ENCODE measurements at places on chromosomes 12 and 14. TPM values are rescaled to one million over a fixed set of nuclear protein-coding genes. Genes with fewer than 3 reads are reported as not detected.

The IRF2BPL gene
- 24.7 TPM for total RNA-seq

GRCh38 chr14:50013198-50013918 is 103.0 kb downstream of the VCPKMT start:
- peak; percentile 45 for DNase-seq

- no peak for DNase-seq
Measured at GRCh38 chr12:57479376-57480115, at the start of gene ARHGAP9. TSS of gene ARHGAP9 (minus strand) at chr12:57479866. CDS start at chr12:57479406, 460 bp downstream.

DNA sequence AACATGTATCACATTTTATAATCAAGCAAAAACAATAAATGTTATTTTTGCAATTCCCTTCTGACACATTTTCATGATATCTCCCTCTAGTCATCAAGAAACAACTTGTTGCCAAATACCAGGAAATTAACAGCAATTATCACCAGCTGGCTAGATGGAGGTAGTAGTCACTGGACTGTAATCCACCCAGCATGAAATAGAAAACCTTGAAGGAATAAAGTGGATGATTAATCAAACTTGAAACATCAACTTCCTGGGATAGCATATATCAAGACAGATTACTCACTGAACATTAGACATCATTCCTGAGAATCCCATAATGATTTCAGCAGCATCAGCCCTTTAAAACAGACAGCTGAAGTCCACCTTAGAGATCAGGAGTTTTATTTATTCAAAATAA is 259.0 kb downstream of the CCDC59 start:
- DNase-seq = no peak

GRCh38 chr12:95693689-95694088 is 96.9 kb downstream of the NTN4 start:
- DNase-seq = no peak

DNA sequence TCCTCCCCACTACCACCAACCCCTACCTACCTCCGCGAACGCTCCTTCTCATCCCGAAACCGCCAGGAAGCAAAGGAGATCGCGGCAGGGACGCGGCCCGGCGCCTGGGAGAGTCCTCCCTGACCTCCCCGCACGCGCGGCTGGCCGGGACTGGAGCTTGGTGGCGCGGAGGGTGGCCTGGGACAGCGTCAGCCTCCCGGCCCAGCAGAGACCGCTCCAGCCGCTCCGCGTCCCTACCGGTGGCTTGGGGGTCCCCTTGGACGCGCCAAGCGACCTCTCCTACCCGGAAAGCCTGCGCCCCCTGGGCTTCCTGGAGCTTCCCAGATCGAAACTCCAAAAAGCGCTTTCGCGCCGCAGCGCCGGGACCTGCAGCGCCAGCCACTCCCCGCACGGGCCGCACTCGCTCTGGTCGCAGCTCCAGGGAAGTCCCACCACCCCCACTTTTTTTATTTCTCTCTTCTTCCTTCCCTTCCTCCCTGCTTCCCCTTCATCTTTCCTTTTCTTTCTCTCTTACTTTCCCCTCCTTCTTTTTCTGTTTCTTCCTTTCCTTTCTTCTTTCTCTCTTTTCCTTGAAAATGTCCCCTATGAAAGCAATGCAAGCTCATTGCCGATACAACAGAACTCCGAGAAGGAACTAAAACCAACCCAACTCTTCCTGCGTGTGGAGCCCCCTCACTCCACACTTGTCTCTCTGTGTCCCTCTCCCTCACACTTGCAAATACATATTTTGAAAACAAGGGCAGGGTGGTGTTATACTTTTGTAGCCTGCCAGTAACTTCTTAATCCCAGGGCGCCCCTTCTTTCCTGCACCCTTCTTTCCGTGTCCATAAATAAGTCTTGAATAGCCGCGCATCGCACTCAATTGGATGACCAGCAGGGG is 3.8 kb downstream of the DIO3 start:
- DNase-seq = no peak

DNA sequence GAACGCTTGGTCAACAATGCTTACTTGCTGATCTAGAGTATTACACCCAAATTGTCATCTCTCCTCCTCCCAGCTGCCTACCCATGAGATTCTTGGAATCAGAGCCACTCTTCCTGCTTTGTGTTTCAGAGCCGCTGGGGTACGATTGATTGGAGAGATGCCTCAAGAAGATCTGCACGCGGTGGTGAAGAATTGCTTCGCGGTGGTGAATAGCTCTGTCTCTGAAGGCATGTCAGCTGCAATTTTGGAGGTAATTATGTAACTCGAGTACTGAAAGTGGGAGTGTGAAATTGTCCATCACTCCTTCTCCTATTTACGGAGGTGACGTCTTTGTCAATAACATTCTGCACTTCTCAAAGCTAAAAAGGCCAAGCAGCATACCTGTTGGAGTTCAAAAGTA is 93.9 kb downstream of the GLT1D1 start:
- no peak for DNase-seq

DNA sequence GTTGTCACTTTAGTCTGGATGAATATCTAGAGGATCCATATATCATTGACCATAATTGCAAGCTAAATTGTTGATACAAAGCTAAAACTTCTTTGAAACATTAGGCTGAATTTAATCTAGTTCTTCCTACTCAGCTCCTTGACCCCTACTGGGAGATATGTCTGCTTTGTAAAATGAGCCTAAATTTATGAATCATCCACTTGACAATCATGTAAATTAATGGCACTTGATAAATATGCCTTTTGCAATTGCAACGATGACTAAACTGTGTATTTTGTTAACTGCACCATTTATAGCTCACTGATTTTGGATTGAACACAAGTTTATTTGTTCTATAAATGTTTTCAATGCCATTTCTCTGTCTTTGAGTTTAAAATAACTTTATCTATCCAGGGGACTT is 1616.5 kb upstream of the FLRT2 start:
- DNase-seq = no peak

GRCh38 chr12:4441355-4442335 is 4.0 kb downstream of the FGF6 start:
- no peak for DNase-seq

GRCh38 chr12:3871356-3871755 is 1.8 kb downstream of the PARP11 start:
- no peak for DNase-seq

DNA sequence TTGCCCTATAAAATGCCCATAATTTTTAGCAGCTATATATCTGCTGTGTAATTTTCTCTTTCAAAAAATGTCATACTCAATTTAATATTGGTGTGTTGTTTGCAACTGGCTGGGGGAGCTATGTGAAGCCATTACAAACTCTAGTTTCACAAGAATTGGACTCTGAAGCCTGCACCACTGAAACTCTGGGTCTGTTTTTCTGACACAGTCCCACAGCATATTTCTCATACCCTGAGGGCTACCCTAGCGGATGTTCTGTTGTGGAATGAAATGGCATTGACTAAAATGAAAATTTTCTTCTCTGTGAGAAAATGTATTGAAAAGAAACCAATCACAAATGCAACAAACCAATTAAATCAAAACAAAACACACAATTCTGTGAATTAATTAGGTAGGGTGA is 284.6 kb upstream of the NPAS3 start:
- no peak for DNase-seq

DNA sequence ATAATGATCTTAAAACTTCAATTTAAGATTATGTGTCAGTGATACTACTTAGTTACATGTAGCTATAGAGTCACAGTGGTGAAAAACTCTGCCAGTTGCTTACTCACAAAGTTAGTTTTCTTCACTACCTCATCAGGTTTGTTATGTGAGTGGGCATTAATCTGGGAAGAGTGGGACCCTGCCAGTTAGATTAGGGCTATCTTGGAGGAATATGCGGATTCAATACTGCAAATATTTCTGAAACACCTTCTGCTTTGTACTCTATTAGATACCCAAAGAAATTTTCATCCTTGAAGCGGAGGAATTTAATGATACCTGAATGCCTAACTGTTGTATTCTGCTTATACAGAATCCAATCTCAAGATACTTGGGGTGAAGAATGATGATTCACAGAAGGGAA is 25.1 kb downstream of the ZNF268 start:
- DNase-seq = no peak

DNA sequence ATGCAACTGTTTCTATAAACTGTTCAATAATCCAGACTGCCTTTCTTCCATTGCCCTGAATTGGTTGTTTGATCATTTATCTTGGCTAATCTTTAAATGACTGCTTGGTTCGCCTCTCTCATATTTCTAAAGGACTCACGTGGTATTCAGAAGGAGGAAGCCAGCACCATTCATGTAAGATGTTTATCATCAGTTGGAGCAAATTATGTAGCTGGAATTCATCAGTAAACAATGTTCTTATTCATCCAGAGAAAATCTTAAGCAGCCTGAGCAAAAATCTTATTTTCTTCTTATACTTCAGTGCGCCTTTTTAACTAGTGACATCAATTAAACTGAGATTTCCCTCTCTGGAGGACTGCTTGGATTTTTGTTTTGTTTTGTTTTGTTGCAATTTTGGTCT is 538.7 kb upstream of the TMEM132C start:
- DNase-seq = no peak

Measured in Caco-2 (cell line).